ENCODE measurements at places on chromosomes 1 and 21. TPM values are rescaled to one million over a fixed set of nuclear protein-coding genes. Genes with fewer than 3 reads are reported as not detected.

The SLC37A1 gene
- total RNA-seq, result 2.7 TPM

The TRIM67 gene
- total RNA-seq, result 0.06 TPM

The OR2M2 gene
- total RNA-seq, result not detected

The PRR9 gene
- total RNA-seq, result not detected

The HUNK gene
- total RNA-seq, result 0.37 TPM

- no peak for DNase-seq
These were observed 5.2 kb downstream of the AGMAT start for GRCh38 chr1:15579683-15580047.

DNA sequence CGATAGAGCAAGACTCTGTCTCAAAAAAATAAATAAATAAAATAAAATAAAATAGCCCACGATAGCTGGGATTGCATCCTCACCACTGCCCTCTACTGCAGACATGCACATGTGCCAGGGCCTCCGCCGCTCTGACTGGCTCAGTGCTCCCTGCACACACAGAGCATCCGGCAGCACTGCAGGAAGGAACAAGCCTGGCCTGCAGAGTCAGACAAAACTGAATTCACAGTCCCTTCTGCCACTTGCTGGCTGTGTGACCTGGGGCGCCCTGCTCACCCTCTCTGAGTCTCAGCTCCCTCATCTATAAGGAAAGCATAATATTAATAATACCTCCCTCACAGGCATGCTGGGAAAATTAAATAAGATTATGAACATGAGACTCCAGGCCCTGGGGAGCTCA is 35.4 kb downstream of the CSMD2 start:
- DNase-seq, result peak; percentile 13

DNA sequence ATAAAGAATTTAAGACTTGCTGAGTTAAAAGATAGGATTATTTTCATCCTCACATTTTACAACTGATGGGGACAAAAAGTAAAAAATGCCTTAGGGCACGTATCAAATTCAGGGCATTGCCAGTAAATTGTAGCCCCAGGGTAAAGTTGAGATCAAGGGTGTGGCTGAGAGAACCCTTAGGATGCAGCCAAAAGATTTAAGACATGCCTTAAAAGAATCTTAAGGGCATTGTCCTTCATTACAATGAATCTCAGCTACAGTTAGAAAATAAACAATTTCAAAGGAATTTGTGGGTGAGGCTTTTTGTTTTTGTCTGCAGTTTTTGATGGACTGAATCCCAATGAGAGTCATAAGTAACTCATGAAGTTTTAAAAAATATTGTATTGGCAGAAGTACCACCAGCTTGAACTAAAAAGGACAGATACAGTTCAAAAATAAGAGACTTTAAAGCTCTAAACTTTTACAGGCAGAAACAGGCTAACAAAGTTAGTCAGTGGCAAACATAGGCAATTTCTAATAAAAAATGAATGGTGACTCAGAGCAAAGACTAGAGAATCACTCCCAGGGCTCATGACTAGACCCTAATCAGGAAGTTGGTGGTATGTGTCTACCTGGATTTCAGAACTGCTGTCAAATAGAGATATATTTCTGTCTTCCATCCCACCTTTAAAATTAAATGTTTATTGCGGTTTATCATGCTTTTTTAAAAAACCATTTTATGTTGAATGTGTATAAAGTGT is 165.1 kb upstream of the SNX7 start:
- DNase-seq, result no peak

DNA sequence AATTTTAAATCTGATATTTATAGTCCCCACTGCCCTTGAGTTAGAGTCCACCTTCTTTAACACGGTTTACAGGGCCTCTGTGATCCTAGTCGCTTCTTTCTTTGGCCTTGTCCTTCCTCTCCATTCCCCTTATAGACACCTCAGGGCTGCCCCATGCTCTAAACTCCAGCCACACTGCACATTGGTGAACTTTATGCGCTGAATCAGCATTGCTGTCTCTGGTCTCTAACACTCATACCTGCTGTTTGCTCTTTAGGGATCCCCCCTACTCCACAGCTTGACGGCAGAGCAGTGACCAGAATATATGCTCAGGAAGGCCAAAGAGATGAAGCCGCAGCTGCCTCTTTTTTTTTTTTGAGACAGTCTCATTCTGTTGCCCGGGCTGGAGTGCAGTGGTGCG is 30.2 kb downstream of the PLEKHO1 start:
- DNase-seq, result no peak

DNA sequence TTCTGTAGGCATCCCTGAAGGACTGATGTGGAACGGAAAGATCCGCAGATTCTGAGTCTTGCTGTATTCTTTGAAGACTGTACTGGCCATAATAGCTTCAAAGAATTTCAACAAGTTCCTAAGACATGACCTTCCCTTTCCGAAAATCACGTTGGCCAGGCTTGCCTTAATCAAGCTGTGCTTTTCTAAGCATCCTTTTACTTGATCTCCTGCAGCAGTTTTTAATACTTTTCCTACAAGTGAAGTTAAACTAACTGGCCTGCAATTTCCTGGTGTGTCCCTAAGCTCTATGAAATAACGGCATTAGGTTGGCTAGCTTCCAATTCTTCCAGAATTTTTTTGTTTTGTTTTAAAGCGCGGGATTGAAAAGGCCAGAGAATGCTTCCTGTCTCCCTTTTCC is 40.3 kb downstream of the SPAG17 start:
- no peak for DNase-seq

DNA sequence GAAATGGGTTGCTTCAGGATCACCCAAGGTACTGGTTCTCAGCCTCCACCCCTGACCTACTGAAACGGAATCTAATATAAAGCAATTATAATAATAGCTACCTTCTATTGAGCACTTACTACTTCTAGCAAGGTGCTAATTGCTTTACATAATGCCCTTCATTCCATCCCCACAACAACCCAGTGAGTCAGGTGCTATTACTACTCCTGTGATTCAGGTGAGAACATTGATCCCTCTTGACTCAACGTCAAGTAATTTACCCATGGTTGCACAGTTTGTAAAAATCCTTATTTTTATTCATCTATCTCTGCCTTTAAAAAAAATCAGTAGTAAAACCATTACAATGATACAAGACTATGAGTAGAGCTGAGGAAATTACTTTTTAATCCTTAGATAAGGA is 85.2 kb downstream of the UCHL5 start:
- no peak for DNase-seq

GRCh38 chr1:156856282-156856785 is 2.6 kb downstream of the INSRR start:
- no peak for DNase-seq

- no peak for DNase-seq
These were observed 698.6 kb downstream of the LTN1 start for GRCh38 chr21:28294051-28294450.

DNA sequence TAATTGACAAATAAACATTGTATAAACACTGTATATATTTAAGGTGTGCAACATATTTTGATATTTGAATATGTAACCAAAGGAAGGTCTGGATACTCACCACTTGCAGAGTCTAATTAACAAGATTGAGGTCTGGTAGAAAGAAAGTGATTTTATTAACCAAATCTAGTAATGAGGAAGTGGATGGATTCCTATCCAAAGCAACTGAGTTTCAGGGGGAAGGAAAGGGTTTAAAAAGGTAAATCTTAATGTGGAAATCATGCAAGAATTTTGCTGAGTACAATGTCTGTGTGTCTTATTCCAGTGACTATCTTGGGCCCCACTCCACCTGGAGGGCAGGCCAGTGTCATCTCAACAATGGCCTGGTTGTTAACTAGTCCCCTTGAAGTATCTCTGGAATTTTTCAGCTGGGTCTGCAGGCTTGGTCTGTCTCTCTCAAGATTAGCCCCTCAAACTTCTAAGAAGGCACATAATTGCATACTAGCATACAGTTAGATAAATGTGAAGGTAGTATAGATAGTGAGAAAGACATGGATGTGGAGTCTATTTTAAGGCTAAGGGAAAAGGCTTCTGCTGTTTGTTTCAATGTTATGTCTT is 262.7 kb upstream of the RGS18 start:
- DNase-seq, result no peak

DNA sequence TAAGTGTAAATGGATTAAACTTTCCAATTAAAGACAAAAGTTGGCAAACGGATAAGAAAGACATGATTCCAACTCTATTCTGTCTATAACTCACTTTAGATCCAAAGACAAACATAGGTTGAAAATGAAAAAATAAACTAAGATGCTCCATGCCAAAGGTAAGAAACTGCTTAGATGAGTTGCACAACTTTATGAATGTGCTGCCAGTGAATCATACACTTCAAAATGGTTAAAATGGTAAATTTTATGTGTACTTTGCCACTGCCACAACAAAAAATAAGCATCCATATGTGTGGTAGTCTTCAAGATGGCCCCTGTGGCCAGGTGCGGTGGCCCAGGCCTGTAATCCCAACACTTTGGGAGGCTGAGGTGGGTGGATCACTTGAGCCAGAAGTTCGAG is 45.0 kb downstream of the NSL1 start:
- DNase-seq, result no peak
